Epithelial cell of esophagus (primary cell): ENCODE measurements at places on chromosomes 1 and 21.

DNA sequence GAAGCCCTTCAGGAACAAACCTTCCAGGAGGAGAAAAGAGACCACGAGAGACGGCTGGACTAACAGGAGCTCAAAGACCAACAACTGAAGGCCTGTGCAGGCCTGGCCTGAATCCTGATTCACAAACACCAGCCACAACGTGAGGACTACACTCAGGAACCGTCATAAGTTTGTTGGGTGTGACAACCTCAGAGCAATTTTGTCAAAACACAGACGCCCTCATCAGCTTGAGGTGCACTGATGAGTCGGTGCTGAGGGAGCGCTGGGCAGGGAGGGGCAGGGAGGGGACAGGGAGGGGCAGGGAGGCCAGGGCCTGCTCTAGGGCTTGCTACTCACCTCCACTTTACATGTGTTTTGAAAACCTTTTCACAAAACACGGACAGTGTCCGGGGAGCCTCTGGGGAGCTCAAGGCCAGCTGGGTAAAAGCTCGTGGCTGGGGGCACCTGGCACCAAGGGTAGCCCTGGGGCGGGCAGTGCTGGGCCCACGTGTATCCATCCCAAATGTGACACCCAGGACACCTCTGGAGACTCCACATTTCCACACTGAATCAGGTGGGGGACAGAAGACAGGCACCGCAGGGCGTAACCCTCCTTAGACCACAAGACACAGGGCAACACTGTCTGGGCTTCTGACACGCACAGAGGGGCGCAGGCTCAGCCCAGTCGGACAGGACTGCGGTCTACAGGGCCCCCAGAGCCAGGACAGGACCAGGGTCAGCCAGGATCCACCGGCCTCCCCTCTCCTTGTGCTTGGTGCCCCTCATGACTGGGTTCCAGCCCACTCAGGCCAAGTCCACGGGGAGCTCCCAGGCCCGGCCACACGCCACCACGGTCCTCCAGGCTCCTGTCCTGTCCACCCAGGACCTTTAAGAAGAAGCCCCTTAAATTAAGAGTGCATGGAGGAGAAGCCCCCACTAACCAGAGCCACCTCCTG is 16.5 kb downstream of the LSS start:
- peak; percentile 52 for DNase-seq

DNA sequence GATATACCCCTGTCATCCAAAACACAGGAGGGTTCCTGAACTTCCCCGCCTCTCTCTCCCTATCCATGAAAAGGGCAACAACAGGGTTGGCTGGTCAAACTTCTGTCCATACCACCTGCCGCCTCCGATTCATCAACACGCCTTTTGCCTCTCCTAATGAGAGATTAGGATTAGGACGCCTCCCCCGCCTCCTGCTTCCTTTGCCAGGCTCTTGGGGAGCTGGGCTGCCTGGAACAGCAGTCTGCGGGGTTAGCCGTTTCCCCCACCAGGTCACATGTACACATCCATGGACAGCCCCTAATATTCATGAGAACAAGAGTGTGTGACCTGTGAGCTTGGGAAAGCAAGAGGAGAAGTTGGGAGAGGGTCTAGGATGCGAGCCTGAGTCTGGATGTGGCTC is 2.3 kb upstream of the OPTC start:
- DNase-seq = no peak

DNA sequence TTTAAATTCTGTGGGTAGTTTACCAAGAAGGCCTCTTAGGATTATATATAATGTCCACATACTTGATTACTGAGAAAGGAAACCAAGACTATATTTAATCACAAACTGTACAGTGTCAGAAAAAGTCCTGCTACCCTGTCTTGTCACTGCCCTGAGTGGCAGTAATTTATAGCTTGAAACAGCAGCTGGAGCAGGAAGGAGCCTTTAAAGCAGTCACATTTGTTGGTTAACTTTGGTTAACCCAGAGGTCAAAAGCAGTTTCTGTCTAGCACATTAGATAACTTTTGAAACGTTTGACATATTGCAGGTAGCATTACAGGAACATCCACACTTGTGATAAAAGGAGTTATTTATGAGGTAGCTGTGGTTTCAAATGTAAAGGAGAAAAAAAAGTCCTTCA is 161.7 kb downstream of the ROR1 start:
- no peak for DNase-seq

DNA sequence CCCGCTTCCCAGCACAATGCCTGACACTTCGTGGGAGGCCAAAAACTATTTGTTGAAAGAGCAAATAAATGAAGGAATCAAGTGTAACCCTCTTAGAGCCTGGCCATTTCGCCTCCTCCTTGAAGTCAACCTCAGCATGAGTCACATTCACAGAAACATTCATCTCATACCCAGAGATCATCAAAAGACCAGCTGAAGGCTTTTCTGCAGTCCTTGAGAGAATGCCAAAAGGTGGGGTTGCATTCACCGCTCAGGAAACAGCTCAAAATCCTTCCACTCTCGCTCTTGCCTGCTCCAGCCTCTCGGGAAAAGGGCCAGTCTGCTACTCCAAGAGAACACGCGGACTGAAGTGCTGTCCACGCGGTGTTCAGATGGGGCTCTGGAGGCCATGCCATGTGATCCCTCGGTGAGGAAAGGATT is 90.0 kb downstream of the VWA5B1 start:
- peak; percentile 46 for DNase-seq

DNA sequence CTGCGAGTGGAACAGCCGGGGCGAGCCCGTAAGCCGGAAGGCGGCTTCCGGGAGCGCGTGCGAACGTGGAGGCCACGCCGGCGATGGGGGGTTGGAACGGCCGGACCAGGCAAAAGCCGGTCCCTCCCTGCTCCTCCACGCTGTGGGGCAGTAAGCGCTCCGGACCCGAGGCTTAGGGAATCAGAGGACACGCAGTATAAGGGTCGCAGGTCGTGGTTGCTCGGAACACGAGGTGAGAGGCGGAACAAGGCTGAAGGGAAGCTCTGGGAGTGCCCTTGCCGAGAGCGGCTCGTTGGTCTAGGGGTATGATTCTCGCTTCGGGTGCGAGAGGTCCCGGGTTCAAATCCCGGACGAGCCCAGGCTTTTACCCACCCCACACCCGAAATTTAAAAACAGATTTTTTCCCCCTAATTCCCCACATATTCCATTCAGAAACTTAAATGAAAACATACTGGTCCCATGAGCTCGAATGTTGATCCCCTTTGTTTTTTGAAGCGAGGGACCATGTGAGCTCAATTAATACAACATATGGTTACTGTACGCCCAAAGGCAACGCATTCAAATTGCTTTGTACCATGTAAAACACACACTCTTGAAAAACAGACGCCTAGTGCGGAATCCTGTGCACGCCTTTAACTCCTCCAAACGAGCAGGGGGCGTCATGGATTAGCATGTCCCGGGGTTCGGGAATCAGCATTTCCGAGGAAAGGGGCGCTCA is 7.2 kb upstream of the MPZL1 start:
- DNase-seq = peak; percentile 77

DNA sequence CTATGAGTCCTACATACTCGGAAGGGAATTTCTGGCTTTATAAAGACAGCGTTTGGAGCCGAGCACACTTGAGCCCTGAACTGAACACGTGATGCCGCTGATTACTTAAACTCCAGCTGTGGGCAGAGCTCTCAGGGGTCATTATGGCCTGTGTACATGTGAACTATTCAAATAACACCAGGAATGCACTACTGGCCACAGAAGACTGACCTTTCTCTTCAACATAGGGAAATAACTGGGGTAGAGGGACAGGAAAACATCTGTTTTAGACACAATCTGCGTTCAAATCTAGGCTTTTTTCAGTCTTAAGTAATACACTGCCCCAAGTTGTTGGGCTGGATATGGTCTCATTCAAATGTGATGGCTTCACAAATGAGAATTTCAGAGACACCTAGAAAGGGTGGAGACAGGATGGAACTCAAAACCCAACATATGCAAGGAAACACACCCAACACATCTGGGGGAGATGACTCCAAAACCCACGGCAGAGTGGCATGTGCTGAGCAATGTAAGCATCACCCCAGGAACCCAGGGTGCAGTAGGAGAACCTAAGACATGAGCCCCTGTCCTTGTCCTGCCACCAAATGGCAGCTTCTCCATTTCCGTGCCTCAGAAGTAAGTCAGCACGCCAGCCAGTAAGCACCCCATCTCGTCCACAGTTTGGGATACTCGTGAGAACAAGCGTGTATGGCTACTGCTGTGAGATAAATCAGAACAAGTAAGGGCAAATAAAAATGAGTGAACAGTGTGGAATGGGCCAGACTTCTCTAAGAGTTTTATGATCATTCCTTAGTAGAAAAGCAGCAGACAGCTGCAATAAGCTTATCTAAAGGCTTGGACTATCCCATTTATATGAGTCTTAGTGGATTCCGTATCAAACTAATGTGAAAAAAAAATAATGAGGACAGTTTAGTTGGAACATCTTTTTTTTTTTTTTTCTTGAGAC is 24.9 kb downstream of the NID1 start:
- no peak for DNase-seq

GRCh38 chr1:30478799-30479563 is 244.4 kb downstream of the MATN1 start:
- DNase-seq = no peak

- DNase-seq = peak; percentile 41
Observed at GRCh38 chr1:41662765-41663437, 178.4 kb upstream of the EDN2 start.

GRCh38 chr1:9957726-9958125 is 14.5 kb downstream of the NMNAT1 start:
- DNase-seq = no peak

- peak; percentile 85 for DNase-seq
Observed at GRCh38 chr1:244735404-244735803, 82.5 kb downstream of the DESI2 start.

GRCh38 chr1:187477535-187477934 is 648.8 kb downstream of the PLA2G4A start:
- DNase-seq = no peak

DNA sequence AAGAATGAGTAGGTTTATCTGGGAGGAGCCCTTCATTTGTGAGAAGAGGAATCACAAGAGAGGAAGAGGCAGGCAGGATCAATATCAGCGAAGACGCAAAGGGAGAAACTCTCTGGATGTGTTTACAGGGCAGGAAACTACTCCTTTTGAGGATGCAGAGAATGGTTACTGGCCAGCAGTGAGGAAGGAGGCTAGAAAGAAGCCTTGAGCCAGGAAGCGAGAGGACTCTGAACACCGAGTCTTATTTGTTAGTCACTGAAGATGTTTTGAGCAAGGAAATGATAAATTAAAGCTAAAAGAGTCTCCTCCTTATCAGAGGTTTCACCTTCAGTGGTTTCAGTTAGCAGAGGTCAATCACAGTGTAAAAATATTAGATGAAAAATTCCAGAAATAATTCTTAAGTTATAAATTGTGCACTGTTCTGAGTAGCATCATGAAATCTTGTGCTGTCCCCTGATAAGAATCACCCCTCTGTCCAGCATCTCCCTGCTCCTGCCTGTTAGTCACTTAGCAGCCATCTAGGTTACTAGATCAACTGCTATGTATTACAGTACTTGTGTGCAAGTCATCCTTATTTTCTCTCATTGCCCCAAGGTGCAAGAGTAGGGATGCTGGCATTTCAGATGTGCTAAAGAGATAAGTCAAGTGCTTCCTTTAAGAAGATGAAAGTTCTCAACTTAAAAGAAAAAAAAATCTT is 43.5 kb downstream of the WLS start:
- no peak for DNase-seq

DNA sequence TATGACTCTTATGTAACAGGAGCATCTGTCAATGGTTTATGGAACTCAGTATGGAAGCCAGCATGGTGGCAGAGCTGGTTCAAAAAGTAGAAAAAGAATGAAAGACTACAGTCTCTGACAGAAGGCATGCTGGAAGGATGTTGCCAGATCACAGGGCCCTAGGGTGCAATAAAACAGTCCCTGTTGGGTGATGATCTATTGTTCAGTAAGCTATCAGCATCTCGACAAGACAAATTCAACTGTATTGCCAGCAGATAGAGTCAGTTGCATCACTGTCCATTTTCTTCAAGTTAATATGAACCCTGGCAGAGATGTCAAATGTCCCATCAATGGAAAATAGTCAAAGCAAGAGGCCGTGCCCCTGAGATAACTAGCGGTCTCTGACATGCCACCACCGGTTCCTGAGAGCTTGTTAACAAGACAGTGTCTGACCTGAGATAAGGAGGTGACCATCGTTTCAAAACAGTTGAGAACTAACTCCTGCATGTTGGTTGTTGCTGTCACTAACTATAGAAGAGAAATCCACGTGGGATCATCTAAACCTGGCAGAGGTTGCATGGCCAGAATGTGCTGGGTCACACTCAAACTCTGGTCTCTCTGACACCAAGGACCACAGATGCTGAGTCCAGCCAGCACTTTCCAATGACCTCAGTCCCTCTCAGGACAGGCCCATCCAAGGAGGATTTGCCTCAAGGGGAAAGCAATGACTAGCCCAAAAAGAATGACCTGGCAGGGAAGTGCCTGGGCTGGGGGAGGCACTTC is 125.9 kb downstream of the RIPK4 start:
- DNase-seq = no peak

- no peak for DNase-seq
Observed at GRCh38 chr1:181508486-181509165, 25.3 kb downstream of the CACNA1E start.

DNA sequence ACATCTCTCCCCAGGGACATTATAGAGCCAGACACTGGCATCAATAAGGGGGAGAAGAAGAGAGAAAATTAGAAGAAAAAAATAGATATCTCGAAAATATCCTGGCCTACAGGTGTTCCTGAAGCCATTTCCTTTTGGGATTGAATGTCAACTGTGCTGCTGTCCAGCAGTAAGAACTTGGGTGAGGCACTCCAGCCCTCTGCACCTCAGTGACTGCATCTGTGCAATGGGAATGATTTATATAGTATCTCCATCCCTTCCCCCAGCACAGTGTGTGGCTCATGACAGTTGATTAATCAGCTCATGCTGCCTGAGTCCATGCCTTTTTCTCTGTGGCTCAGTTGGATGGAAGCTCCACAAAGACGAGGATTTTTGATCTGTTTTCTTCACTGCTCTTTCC is 74.1 kb upstream of the TINAGL1 start:
- no peak for DNase-seq

- peak; percentile 45 for DNase-seq
Observed at GRCh38 chr1:167599957-167600581, 30.0 kb upstream of the RCSD1 start.

DNA sequence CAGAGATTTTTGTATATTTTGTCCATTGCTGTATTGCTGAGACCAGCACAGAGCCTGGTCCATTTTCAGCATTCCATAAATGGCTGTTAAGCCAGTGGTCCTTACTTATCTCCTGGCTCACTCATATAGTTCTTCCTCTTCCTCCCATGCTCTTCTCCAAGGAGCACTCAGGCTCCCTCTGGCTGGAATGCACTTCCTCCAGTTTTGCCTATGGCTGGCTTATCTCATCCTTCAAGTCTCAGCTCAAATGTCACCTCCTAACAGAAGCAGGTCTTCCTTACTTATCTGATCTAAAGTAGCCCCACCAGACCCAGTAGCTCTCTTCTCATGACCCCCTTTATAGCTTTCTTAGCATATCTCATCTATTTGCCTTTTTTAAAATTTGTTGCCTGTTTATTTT is 146.9 kb downstream of the SLC30A10 start:
- DNase-seq = no peak

GRCh38 chr1:153775458-153776327 is 486 bp downstream of the SLC27A3 start:
- DNase-seq = peak; percentile 73

GRCh38 chr1:36080236-36080635 is 3.7 kb upstream of the TEKT2 start:
- DNase-seq = no peak
